Substantia nigra (tissue), 51 donors: ENCODE measurements at places on chromosomes 11 and 22.

- DNase-seq: no peak
Measured at GRCh38 chr22:17192186-17192585, 27.0 kb downstream of the ADA2 start.

- DNase-seq: no peak
Measured at GRCh38 chr22:35643991-35644390, 4.3 kb upstream of the APOL6 start.

DNA sequence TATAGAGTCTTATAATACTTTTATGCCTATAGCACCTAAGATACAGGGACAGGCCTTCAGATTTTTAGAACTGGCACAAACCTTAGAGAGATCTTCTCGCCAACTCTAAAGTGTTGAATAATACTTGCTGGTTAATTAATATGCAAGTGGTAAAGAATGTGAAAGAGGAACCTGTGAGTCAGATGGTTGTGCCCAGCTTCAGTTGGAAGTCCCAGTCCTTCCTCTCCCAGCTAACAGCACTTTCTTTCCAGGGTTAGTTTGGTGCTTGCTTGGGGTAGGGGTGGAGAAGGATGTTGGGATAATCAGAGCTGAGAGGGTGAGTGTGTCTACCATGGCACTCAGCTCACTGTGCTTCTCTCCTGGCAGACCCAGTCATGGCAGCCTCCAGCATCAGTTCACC lies 4.9 kb upstream of the TMEM132A start:
- no peak for DNase-seq

DNA sequence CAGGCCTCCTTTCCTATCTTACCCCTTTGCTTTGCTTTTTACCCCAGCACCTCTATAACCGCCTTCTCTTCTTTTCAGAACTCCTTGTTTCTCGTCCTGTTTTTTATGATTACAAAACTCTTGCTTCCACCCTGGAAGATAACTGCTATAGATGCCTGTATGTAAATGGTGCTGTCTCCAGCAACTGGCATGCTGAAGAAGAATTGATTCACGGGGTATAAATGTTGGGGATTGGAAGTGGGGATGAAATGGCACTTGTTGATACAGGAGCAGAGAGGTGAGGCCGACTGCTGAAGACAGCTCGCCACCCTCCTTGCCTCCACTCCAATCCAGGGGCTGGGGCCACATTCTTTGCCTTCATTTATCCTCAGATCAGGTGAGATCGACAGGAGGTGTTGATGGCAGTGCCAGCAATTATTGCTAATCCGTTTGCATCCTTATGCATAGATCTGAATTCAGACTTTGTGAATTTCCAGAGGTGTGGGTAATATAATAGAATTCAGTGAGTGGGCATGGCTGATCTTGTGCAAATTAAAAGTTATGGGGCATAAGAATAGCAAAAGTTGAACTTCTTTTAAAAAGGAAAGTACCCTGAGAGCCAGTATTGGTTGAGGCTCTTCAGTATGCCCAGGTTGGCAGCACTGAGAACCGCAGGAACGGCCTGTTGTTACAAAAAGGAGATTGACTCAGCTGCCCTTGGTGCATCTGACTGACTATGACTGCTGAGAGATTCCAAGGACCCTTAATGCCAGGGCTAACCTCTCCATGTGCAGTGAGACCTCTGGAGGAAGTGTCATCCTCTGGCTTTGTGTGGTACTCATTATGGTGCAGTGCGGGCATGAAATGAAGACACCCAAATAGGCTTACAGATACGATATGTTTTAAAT lies 5.3 kb downstream of the NEAT1 start:
- no peak for DNase-seq

GRCh38 chr11:34208266-34209135 lies 103.1 kb downstream of the NAT10 start:
- DNase-seq: no peak
